ENCODE measurements at places on chromosomes 5 and 9. TPM values are rescaled to one million over a fixed set of nuclear protein-coding genes. Genes with fewer than 3 reads are reported as not detected.

- no peak for DNase-seq
- no peaks in the 10 kb centered on the region for H3K27me3 ChIP-seq
- no peak overlapping the region for H3K27ac ChIP-seq
- no peaks in the 10 kb centered on the region for H3K36me3 ChIP-seq
- no peaks in the 10 kb centered on the region for H3K4me1 ChIP-seq
These were observed 244.5 kb downstream of the MLLT3 start for GRCh38 chr9:20377790-20378189.

Gene PCDHA10
- total RNA-seq = 2.0 TPM

DNA sequence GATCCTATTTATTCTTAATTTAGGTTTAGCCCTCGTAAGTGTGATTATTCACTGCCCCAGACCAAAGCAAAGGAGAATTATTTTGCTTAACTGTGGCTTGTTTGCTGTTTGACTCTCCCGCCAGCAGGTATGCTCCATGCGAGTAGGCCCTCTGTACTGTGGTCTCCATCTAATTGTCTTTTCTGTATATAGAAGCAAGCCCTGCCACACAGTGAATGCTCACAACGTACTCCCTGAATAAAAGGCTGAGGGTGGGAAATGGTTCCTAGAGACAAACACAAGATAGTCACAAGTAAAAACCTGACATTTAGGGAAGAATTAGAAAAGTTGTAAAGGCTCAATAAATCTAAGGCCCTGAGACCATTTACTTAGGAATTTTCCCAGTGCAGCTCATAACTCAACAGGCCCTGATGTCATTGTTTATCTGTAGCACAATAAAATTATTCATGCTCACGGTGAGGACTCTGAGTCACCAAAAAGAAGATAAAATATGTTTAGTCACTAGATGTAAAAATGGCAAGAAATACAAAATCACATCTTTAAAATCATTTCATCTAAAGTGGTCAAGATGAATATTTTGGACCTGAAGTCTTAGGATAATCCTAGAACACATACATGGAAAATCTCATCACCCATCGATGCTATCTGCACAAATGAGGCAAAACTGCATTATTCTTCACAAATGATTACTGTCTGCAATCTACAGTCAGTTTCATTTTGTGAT lies 473.2 kb downstream of the ENC1 start:
- DNase-seq = no peak
- H3K36me3 ChIP-seq = no peaks in the 10 kb centered on the region
- H3K4me1 ChIP-seq = no peaks in the 10 kb centered on the region
- no peak overlapping the region for H3K4me3 ChIP-seq
- no peak overlapping the region for H3K27ac ChIP-seq
- H3K27me3 ChIP-seq = no peaks in the 10 kb centered on the region

DNA sequence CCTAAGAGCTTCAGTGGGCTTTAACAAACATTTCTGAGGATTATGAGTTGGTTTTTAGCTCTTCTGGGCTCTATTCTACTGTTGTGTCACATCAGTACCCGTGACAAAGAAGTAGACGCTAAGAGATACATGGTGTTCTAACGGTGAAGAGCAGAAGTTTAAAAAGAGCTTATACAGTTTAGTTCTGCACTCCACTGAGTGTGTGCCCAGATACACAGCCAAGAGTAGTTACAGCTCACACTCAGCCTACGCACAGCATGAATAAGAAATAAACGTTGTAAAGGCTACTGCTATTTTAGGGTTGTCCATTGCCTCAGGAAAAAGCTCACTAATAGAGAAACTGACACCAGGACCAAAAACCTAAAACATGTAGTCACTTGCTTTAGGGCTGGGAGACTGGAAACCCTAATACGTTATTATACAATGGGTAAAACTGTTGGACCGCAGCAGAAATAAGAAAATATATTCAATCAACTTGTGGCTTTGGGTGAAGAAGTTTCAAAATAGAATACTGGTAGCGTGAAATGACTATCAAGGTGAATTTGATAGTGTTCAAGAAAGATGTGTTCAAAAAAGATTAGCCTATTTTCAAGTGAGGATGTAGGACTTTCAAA lies 34.7 kb downstream of the PSIP1 start:
- H3K27ac ChIP-seq = no peak overlapping the region
- DNase-seq = no peak
- H3K4me3 ChIP-seq = no peak overlapping the region

GRCh38 chr5:117207088-117207668 lies 632.6 kb upstream of the SEMA6A start:
- no peaks in the 10 kb centered on the region for H3K36me3 ChIP-seq
- no peak for DNase-seq
- H3K27me3 ChIP-seq = no peaks in the 10 kb centered on the region
- H3K4me3 ChIP-seq = no peak overlapping the region
- H3K4me1 ChIP-seq = no peaks in the 10 kb centered on the region
- no peak overlapping the region for H3K27ac ChIP-seq

Gene ACOT12
- total RNA-seq = not detected

- H3K4me1 ChIP-seq = no peaks in the 10 kb centered on the region
- no peaks in the 10 kb centered on the region for H3K27me3 ChIP-seq
- no peak overlapping the region for H3K27ac ChIP-seq
- no peak overlapping the region for H3K4me3 ChIP-seq
- no peak for DNase-seq
- no peaks in the 10 kb centered on the region for H3K36me3 ChIP-seq
These were observed 132.9 kb downstream of the STARD4 start for GRCh38 chr5:111379391-111379816.

Gene CARD9
- 0.43 TPM for total RNA-seq

DNA sequence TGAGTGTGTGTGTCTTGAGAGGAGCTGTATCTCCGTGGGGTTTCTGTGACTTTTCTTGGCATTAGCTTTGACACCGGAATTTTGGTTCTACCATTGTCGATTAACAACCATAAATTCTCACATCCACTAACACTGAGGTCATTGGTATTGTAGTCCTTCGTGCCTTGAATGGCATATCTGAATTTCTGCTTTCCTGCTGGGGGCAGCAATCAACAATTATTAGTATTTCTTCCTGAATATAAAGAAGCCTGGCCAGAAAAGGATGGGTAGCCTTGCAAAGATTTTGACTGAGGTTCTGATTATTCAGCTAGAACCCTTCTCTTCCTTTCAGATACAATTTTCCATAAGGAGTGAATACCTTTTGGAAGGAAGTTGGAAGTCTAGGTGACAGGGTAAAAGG lies 33.5 kb upstream of the SHOC1 start:
- no peaks in the 10 kb centered on the region for H3K27me3 ChIP-seq
- no peak for DNase-seq
- H3K36me3 ChIP-seq = no peaks in the 10 kb centered on the region
- no peak overlapping the region for H3K4me3 ChIP-seq
- no peak overlapping the region for H3K27ac ChIP-seq
- H3K4me1 ChIP-seq = no peaks in the 10 kb centered on the region

DNA sequence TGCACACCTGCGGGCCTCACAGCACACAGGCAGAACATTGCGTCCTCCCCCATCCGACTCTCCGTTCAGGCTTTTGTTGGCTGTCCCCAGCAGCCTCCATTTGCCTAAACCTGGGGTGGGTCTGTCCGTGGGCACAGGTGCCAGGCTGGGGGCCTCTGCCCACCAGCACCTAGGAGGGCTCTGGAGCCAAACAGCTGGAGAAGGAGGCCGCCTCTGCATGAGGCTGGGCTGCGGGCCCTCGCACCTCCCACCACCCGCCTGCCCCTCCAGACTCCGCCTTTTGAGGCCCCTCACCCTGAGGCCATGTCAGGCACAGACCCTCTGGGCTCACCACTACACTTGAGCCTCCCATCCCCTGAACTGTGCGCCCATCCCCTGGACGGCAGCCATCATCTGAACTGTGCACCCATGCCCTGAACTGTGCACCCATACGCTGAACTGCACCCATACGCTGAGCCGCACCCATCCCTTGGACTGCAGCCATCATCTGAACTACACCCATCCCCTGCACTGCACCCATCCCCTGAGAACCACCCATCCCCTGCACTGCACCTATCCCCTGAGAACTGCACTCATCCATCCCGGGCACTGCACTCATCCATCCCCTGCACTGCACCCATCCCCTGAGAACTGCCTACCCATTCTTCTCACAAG lies 98.0 kb upstream of the OTULINL start:
- no peak overlapping the region for H3K4me3 ChIP-seq
- no peaks in the 10 kb centered on the region for H3K27me3 ChIP-seq
- H3K4me1 ChIP-seq = no peaks in the 10 kb centered on the region
- H3K36me3 ChIP-seq = peaks cover 77% of the 10 kb centered on the region
- H3K27ac ChIP-seq = no peak overlapping the region

Gene CD72
- total RNA-seq = not detected

Gene PCDHGB7
- total RNA-seq = 10.2 TPM

Gene IFNK
- total RNA-seq = not detected

DNA sequence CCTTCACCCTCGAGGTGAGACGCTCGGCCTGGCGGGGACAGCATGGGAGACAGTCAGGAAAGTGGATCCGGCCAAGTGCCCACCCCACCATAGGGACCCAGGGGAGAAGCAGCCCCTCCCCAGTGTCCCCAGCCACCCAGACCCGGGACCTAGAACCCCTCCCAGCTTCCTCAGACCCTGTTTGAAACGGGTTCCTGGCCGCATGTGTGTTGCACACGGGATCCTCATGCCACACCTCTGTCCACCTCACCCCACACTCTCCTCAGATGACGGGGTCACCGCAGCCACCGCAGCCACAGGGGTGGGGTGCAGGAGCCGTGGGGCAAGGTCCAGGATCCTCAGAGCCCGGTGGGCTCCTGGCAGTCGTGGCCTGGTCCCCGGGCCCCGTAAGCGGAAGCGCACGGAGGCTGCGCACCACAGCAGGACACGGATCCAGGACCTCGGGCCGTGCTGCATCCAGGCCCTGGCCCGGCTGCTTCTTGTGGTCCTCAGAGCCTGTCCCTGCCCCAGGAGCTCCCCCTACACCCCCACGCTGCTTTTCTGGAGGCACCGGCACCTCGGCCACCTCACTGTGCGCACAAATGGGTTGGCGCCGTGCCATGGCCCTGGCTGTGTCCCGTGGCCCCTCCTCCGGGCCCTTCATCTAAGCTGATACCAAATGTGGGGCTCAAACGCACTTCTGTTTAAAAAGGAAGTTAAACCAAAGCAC lies 15.3 kb downstream of the TERT start:
- DNase-seq = no peak
- no peak overlapping the region for H3K4me3 ChIP-seq
- H3K4me1 ChIP-seq = no peaks in the 10 kb centered on the region
- no peaks in the 10 kb centered on the region for H3K27me3 ChIP-seq
- no peak overlapping the region for H3K27ac ChIP-seq

Gene KIF4B
- total RNA-seq = not detected

Gene FAM221B
- total RNA-seq = not detected

Gene FOXD1
- 7.1 TPM for total RNA-seq

DNA sequence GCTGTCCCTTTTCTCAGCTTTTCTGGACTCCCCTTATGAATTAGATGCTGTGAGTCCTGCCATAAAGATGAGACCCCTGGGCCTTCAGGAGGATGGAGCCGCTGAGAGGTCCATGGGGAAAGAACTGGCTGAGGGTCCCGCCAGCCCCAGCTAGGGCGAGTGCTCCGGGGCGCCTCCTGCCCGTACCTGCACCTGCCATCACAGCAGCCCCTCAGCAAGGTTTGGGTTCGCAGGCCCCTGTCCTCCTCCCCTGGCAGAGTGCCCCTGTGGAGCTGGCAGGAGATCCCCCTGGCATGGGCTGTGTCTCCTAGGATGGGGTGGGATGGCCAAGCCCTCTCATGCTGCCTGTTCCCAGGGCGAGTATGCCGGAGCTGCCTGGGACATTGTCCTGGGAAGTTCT lies 64.2 kb downstream of the COL5A1 start:
- no peak for DNase-seq
- no peak overlapping the region for H3K4me3 ChIP-seq
- H3K27me3 ChIP-seq = no peaks in the 10 kb centered on the region
- peak overlapping the region; percentile 94 for H3K27ac ChIP-seq
- peaks cover 44% of the 10 kb centered on the region for H3K4me1 ChIP-seq

- H3K4me3 ChIP-seq = no peak overlapping the region
- no peak for DNase-seq
- H3K4me1 ChIP-seq = peaks cover 12% of the 10 kb centered on the region
- no peaks in the 10 kb centered on the region for H3K27me3 ChIP-seq
- no peak overlapping the region for H3K27ac ChIP-seq
- no peaks in the 10 kb centered on the region for H3K36me3 ChIP-seq
These were observed 43.2 kb downstream of the ADAMTS12 start for GRCh38 chr5:33848554-33848953.

Gene HABP4
- 26.9 TPM for total RNA-seq

Gene PTGDS
- total RNA-seq = 68.3 TPM

DNA sequence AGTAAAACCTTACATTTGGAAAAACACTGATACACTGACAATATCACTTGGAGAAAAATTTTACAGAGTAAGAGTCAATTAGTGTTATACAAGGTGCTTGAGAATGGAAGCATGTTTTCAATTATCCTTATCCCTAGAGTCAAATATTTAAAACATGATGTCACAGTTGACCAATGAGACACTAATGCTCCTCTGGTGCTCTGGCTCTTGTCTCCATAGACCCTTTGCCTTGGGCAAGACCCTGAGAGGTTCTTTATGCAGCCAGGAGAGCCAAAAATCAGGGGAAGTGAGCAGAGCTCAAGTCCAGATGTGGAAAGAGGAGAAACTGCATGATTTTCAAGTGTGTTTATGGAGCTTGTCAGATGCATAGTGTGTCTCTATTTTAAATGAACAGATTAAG lies 153.9 kb downstream of the MARCHF11 start:
- H3K27ac ChIP-seq = no peak overlapping the region
- DNase-seq = no peak
- no peaks in the 10 kb centered on the region for H3K36me3 ChIP-seq

Gene RPS23
- 1,118 TPM for total RNA-seq

Gene DOCK2
- total RNA-seq = 33.1 TPM

DNA sequence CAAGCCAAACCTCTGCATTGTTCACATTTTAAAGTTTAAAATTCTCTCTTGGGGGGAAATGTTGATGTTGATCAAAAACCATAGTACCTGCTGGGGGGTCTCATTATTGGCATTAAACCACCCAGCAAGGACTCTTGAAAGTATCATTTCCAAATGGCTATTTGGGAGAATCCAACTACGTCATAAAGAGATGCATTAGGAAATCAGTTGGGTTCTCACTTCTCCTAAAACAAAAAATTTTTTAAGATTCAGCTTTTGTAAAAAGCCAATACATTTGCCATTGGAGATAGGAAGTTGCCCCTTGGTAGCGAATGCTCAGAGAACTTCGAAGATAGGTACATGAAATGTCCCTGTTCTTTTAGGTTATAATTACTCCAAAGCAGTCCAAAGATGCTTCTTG lies 96.4 kb downstream of the GNAQ start:
- H3K27me3 ChIP-seq = no peaks in the 10 kb centered on the region
- no peak for DNase-seq
- no peak overlapping the region for H3K27ac ChIP-seq
- H3K4me3 ChIP-seq = no peak overlapping the region
- no peaks in the 10 kb centered on the region for H3K36me3 ChIP-seq

Gene LRRC70
- total RNA-seq = 11.8 TPM

GRCh38 chr5:117615226-117615625 lies 1040.6 kb upstream of the SEMA6A start:
- no peaks in the 10 kb centered on the region for H3K4me1 ChIP-seq
- DNase-seq = no peak
- no peaks in the 10 kb centered on the region for H3K36me3 ChIP-seq

GRCh38 chr5:133742431-133742988 lies 130.2 kb upstream of the FSTL4 start:
- H3K4me3 ChIP-seq = no peak overlapping the region
- H3K27me3 ChIP-seq = no peaks in the 10 kb centered on the region
- H3K36me3 ChIP-seq = no peaks in the 10 kb centered on the region
- no peak overlapping the region for H3K27ac ChIP-seq
- no peaks in the 10 kb centered on the region for H3K4me1 ChIP-seq
